ENCODE measurements at places on chromosomes 6 and 20.

DNA sequence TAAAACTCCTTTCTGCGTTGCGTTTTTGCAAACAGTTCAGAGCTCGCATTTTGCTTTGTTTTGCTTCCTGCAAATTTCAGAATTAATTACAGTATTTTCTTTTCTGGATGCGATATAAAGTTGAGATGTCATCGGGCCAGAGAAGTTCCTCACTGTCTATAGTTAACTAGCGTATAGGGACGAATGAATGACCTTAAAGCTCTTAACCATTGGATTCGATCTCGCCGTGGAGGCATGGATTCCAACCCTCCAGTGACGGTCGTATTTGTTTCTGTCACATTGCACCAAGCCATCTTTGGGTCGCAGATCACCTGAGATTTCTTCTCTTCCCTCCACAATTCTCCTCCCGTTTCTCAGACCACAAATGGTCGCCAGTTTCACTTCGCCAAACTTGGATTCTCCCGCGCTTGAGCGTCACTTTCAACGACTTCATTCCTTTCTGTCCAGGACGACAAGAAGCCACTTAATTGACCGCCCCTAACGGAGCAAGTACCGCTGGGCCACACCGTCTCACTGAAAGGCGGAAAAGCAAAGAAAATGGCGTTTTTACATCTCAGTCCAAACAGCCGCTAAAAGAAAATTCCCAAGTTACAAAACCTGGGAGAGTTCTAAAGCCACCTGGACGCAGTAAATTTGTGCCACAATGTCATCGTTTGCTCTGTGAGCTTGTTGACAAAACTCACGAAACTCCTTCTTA lies 85.3 kb upstream of the ZNF184 start:
- DNase-seq = no peak

GRCh38 chr6:88377976-88378568 lies 211.9 kb upstream of the CNR1 start:
- no peak for DNase-seq

DNA sequence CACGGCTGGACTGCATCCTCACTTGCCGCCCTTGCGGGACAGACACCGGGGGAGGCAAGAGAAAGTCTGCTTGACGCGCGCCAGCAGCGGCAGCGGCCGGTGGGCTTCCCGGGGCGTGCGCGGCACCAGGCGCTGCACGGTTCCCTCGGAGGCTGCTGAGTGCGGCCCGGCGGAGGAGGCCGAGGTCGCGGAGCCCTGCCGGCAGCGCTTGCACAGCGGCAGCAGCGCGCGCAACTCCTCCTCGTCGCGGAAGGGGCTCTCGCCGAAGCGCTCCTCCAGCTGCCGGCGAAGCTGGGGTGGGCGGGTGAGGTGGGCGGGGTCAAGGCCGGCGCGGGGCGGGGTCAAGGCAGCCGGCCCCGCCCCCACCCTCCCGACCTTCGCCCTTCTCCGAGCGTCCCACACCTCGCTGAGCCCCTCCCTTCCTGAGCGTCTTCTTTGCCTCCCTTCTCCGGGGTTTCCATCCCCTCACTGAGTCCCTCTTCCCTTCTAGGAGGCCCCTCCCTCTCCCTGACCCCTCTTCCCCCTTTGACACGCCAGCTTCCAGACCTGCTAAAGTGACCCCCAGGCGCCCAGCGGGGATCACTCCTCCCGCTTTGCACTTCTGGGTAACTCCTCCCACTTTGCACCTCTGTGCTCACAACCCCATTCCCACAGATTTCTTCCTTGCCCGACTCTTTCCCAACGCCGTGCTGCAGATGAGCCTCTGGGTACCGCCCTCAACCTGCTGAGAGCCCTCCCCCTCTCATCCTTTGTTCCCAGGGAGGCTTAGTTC lies 8.8 kb downstream of the DUSP15 start:
- no peak for DNase-seq

GRCh38 chr6:89489078-89489477 lies 56.1 kb downstream of the ANKRD6 start:
- DNase-seq = no peak

DNA sequence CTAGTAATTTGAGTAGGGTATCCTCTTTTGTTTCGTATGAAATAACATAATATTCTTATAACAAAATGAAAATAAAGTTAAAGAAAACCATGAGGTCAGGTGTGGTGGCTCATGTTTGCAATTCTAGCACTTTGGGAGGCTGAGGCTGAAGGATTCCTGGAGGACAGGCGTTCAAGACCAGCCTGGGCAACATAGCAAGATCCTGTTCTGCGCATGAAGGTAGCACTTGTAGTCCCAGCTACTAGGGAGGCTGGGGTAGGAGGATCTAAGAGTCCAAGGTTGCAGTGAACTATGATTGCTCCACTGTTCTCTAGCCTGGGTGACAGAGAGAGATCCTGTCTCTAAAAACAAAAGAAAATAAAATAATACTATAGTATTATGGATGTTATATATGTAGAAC lies 145.6 kb downstream of the PDSS2 start:
- no peak for DNase-seq

GRCh38 chr6:2693231-2693630 lies 57.5 kb downstream of the MYLK4 start:
- no peak for DNase-seq

GRCh38 chr6:170140129-170140528 lies 150.7 kb downstream of the DLL1 start:
- DNase-seq = no peak

DNA sequence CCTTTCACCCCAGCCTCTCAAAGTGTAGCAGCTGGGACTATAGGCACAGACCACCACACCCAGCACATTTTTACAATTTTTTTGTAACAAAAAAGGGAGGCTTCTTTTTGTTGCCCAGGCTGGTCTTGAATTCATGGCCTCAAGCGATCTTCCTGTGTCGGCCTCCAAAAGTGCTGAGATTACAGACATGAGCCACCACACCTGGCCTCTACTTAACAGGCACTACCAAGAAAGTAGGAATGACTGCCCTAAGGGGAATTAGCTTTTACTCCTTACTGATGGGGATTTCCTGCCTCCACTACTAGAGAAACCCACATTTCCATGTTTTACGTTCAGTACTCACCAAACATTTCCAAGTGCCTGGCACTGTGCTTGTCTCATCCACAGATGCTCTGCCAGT lies 109.6 kb downstream of the CARMIL1 start:
- DNase-seq = no peak

GRCh38 chr6:80872951-80873308 lies 766.5 kb downstream of the BCKDHB start:
- DNase-seq = no peak

DNA sequence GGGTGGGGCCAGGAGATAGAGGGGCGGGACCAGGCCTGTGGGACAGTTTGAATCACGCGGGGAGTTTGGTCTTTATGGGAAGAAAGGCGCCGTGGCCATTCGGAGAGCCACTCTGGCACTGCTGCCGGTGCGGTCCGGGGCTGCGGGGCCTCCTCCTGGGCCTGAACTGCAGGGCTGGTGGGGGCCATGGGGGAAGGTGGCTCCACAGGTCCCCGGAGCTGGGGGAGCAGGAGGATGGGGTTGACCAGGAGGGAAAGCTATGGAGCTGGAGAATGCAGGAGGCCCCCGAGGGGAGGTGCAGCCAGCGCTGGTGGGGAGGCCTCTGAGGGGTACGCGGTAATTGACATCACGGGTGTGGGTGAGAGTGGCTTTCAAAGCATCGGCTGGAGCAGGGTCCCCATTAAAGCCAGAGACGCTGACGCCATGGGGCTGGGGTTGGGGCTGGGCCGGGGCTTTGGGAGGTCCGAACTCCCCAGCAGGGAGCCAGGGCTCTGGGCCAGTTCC lies 1.8 kb upstream of the BHLHE23 start:
- no peak for DNase-seq

GRCh38 chr20:22346716-22347115 lies 237.7 kb downstream of the FOXA2 start:
- no peak for DNase-seq

DNA sequence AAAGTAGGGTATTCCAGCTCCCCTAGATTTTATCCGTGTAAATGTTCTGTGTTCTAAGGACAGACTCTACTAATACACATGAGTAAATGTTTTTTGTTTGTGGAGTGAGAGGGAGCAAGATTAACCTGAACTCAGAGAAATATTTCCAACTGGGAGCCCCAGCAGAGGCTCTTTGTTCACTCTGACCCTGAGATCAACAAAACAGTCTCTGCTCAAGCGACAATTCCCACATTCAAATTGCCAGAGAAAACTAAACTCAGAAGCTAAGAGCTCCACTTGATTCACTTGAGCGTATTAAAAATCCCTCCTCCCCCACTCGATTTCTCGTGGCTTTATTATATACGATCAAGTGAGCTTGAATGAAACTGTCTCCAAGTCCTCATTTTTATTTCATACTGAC lies 413.9 kb upstream of the JARID2 start:
- no peak for DNase-seq

DNA sequence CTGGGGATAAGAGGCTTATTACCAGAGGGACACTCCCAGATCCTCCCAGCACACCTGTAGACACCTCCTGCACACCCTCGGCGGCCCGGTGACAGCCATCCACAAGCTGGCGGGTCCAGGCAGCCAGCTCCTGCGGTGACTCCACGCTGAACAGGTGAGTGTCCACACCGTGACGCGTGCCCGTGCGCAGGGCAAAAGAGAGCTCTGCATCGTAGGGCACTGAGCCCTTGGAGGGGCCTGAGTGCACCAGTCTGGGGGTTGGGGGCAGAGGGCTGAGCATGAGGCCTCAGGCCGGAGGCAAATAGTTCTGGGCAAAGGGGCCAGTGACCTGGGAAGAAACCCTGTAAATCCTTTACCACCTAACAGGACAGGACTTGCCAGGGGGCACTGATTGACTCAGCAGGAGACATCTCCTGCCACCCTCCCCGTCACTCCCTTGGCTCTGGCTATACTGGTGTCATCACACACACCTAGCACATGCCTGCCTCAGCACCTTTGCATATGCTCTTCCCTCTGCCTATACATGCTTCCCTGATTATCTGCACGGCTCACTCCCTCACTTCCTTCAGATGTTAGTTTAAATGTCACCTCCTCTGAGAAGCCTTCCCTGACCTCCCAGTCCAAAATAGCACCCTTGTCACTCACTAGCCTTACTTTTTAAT lies 8.9 kb upstream of the CDK5RAP1 start:
- no peak for DNase-seq

DNA sequence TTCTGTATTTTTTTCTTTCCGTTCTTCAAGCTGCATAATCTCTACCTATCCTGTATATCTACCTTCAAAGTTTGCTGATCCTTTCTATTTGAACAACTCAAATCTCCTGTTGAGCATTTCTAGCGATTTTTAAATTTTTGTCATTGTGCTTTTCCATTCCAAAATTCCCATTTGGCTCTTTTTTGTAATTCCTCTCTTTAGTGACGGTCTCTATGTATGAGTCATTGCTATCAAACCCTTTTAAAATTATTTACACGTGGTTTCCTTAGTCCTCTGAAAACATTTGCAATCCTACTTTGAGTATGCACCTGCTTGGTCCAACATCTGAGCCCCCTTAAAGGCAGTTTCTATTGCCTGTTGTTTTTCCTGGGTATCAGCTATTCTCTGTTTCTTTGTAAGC lies 100.5 kb upstream of the FOXC1 start:
- DNase-seq = no peak

GRCh38 chr20:38674765-38675133 lies 49.5 kb upstream of the SLC32A1 start:
- DNase-seq = no peak

- no peak for DNase-seq
Observed at GRCh38 chr6:49826743-49827406, 39.5 kb downstream of the CRISP1 start.

DNA sequence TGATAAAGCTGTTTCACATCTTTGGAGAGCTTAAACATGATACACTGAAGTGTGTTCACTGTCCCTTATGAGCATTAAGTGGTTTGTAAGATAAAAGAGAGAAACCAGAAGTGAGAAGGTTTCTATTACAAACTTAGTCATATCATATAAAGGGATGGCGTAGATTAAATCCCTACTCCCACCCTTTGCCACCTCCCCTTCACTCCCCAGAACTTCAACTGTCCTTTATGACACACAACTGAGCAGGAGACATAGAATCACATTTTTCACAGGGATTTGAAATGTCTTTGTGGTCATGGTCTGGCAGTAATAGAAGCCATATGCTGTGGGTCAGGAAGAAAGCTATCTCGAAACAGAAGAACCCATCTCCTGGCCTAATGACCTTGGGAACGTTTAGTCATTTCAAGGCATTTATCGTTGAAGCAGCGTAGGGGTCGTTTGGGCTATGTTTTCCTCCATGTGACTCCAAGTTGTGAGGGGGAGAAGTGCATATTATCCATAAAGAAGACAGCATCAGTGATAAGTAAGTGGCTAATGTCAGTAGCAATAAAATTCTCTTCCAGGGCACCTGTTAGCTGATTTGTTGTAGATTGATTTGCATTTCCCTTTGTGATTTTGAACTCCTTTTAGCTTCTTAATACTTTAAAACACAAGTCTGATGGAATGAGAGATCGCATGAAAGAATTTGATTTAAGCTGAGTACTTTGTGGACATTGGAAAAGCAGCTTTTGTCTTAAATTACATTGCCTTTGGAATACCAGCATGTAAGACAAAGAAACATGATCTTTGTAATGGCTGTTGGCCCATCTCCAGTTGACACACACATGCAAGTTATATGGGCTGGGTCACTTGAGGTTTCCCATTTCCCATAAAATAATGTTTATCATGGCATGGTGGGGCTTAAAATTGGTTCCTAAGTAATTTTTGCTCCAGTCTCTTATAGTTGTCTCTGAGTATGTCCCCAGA lies 501.5 kb upstream of the FLRT3 start:
- no peak for DNase-seq

GRCh38 chr6:161462148-161462547 lies 188.3 kb upstream of the AGPAT4 start:
- no peak for DNase-seq

DNA sequence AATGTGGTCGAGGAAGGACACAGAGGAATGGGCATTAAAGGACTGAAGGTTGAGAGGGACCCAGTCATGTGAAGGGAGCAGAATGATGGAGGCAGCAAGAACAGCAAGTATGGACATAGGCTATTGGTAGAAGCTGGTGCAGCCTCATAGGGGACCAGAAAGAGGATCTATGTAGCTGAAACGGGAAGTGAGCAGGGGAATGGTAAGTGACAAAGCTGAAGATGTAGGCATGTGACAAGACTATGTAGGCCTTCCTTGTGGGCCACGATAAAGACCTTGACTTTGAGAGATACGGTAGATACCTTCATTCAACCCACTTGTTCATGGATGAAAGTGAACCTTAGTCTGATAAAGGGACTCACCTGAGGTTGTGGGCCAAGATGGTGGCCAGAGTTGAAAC lies 3.5 kb downstream of the CTNNBL1 start:
- DNase-seq = no peak

GRCh38 chr20:36975099-36975818 lies 23.8 kb upstream of the SAMHD1 start:
- no peak for DNase-seq

DNA sequence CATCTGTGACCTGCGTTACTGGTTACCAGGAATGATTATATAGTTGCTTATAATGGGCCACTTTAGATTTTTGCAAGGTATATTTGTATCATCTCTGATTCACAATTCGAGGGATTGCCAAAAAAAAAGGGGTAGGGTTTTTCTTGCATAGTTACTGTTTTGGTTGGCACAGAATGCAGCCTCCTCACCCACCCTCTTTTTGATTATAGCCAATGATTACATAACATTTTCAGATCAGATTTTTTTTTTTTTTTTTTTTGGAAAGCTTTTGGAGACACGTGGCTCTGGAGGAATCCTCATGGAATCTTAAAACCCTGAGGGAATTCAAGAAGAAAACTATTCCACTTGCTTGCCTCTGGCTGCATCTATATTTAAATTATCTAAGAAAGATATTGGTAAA lies 53.7 kb downstream of the UST start:
- no peak for DNase-seq

GRCh38 chr6:334536-335510 lies 42.5 kb downstream of the DUSP22 start:
- no peak for DNase-seq
